ENCODE measurements at places on chromosomes 4 and X.

DNA sequence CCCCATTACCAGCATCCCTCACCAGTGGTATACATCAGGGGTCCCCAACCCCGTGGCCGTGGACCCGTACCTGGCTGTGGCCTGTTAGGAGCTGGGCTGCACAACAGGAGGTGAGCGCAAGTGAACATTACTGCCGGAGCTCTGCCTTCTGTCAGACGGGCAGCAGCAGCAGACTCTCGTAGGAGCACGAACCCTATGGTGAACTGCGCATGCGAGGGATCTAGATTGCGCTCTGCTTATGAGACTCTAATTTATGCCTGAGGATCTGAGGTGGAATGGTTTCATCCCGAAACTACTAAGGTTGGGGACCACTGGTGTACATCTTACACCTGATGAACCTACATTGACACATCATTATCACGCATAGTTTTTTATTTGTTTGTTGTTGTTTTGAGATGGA lies 52.8 kb upstream of the DHX15 start:
- DNase-seq, result no peak

DNA sequence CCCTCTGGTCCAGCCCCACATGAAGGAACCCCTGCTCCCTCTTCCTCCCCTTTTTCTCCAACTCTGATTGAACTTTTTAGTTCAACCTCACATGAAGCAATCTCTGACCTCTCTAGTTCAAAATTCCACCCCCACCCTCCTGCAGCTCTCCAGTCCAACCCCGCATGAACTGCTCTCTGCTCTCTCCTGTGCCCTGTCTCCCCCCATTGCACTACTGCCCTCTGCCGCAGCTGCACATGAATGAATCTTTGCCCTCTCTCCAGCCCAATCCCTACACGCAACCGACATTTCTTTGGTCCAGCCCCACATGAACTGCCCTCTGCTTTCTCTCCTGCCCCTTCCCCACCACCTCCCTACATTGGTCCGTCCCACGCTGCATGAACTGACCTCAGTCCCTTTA lies 6.9 kb downstream of the CETN2 start:
- DNase-seq, result no peak

DNA sequence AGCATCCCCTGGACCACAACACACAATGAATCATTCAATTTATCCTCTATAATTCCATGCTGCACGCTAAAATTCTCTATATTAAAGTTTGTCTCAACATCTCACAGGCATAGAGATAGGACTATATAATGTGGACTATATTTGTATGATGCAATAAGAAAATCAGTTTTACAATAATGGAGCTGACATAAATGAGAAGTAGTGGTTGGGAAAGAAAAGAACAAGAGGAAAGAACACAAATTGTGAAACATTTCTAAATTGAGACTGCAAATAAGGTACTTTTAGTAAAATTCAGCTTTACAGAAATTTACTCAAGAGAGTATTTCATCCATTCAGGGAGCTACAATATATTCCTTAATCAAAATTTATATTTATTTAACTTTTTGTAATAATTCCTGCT lies 120.4 kb downstream of the ARAP2 start:
- no peak for DNase-seq

- no peak for DNase-seq
Observed at GRCh38 chrX:119622356-119623232, 16.4 kb upstream of the NKRF start.

GRCh38 chr4:105894660-105895582 lies at the start of gene NPNT:
Gene NPNT, plus strand, starts transcription at chr4:105895471. Its CDS starts 182 bp downstream, at chr4:105895653.
- no peak for DNase-seq

DNA sequence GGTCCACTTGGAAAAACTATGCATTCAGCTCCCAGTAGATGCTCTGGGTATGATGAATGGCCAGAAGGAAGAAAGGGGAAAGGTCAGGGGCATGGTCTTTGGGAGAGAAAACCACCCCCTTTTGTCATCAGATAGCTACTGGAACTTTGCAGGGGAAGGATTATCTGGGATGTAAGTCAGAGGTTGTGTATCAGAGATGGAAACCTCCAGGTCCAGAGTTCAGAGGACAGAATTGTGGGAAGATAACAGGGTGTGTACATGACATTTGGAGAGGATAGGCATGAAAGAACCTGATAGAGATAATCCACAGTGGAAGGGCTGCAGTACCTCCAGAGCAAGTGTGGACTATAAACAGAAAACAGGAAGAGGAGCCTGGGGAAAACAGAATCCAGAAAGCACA lies 262.7 kb downstream of the SPRY1 start:
- DNase-seq, result no peak

- DNase-seq, result peak; percentile 55
Observed at GRCh38 chrX:118976599-118977340, 2.4 kb downstream of the LONRF3 start.

GRCh38 chrX:30589146-30589888 lies 11.8 kb upstream of the TASL start:
- no peak for DNase-seq

- DNase-seq, result no peak
Observed at GRCh38 chr4:85147481-85148076, 181.1 kb upstream of the WDFY3 start.

GRCh38 chr4:8391972-8392371 lies 48.6 kb downstream of the ACOX3 start:
- DNase-seq, result no peak

GRCh38 chrX:155966876-155967275 lies 30.6 kb upstream of the IL9R start:
- DNase-seq, result no peak

DNA sequence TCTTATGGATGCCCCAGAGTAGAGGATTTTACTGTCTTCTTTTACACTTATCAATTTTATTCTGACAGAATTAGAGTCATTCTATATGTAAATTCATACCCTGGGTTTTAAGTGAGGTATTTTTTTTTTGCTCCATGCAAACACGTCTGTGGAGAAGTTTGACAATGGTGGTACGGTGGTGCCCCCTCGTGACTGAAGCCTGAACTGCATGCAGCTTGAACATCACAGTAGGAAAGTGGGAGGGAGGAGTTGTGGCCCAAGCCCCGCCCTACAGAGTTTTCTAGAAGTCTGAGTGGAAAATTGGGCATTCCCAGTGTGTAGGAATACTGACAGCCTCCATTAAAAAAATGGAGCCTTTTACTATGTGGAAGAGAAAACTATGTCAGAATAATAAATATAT lies 73.3 kb upstream of the RAB40AL start:
- DNase-seq, result peak; percentile 90

DNA sequence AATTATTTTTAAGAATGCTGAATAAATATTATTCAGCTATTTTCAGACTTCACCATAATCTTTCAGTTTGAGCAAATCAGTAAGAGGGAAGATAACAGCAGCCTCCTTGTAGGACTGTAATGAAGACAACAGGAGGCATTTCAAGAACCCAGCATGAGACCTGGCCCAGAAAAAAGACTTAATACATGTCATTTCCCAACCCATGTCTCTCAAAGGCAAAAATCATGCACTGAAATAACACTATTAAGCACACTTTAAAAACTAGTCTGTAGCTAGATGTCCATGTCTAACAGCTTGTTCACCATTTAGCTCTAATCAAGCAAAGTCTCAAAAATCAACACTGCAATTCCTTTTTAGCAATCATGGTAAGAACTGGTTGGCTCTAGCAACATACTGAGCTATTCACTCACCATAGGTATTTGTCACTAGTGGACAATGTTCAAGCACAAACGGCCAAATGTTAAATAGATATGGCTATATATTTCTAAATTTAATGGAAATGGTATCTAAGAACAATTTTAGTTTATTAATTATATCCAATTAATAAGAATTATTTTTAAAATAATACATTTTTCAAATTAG lies 109.9 kb downstream of the WDFY3 start:
- no peak for DNase-seq

DNA sequence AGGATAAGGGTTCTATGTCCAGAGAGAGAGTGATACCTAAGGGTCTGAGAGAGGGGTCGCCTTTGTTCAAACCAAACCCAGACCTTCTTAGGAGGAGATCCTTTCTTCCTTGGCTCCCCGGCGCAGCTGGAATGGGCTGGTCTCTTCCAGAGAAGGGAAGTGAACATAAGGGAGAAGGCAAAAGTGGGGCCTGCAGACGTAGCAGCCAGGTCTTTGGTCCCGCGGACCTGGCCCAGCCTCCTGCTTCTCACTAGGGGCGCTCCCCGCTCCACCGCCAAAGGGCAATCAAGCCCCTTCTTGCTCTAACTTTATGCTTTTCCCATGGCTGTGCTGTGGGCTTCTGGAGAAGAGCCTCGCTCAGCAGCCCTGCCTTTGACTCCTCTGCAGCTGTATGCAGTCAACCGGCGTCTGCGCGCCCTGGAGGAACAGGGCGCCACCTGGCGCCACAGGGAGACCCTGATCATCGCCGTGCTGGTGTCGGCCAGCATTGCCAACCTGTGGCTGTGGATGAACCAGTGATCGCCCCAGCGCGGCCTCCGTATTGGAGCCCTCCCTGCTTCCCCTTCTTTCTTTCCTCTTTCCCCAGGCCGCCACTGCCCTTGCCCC lies 6.5 kb downstream of the FATE1 start:
- peak; percentile 34 for DNase-seq

- no peak for DNase-seq
Observed at GRCh38 chr4:162151386-162151785, 12.4 kb downstream of the FSTL5 start.

DNA sequence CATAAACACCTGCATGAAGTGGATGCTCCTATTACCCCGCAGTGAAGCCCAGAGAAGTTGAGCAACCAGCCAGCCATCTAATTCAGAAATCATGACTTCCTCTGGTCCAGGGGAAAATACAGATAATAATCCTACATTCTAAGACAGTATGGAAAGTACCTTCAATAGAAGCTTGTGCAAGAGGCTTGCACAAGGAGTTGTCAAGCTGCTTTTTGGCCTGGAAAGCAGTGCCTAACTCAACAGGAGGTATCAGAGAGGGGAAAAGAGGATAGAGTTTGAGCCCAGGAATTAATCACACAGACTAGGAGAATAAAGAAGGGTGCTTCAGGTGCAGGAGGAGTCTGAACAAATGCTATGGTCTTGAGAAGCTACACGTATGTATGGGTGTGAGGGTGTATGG lies 26.7 kb downstream of the TMEM192 start:
- DNase-seq, result no peak

- DNase-seq, result no peak
Observed at GRCh38 chrX:46204721-46205422, 340.3 kb downstream of the ZNF674 start.

GRCh38 chr4:4338210-4339001 lies 48.4 kb downstream of the ZBTB49 start:
- no peak for DNase-seq

- DNase-seq, result no peak
Observed at GRCh38 chr4:7663075-7663541, 228.4 kb upstream of the PSAPL1 start.

- DNase-seq, result no peak
Observed at GRCh38 chrX:146754268-146754667, 55.3 kb upstream of the CXorf51B start.

- DNase-seq, result no peak
Observed at GRCh38 chr4:151267822-151268535, 9.0 kb upstream of the PRSS48 start.

DNA sequence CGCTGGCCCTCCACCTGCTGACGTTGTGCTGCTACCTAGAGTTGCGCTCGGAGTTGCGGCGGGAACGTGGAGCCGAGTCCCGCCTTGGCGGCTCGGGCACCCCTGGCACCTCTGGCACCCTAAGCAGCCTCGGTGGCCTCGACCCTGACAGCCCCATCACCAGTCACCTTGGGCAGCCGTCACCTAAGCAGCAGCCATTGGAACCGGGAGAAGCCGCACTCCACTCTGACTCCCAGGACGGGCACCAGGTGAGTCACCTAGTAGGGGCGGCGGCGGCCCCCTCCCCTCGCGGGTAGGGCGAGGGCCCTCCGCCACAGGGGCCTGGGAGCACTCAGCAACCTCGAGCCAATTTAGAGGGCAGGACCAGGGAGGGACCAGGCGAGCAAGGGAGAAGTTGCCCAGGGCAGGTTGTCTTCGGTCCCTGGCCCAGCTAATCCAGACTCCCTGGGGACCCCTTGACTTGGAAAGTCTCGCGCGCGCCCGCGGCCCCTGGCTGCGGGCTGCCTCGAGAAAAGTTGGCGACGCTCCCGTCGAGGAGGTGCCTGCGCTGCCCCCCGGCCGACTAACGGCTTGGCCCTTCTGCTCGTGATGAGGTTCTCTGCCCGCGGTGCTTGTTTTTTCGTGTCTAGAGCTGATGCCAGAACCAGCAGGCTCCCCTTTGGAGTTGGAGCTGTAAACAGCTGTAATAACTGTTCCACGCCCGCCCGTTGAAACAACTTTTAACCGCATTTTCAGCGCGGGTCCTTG lies 717 bp downstream of the EDA start:
- peak; percentile 30 for DNase-seq

DNA sequence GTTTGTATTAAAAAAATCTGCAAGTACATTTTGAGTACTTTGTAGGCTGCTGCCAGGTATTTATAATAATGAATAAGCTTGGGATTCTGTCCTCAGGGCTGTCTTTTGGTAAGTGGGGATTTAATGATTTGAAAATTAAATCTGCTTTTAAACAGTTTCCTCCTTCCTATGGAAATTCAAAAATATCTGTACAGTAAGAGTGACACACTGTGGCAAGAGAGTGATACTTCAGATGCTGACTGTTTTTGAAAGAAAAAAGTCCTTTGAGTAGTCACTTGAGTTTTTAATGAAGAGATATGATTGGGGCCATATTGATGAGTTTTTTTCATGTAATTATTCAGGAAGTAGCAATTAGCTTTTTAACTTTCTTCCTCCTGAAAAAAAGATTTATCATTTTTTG lies 49.2 kb downstream of the SMARCAD1 start:
- no peak for DNase-seq

- no peak for DNase-seq
Observed at GRCh38 chr4:169059306-169060211, 49.5 kb upstream of the CBR4 start.
